T-helper 22 cell (primary cell): ENCODE measurements at places on chromosomes 11 and 22.

- DNase-seq, result no peak
These were observed 94.8 kb downstream of the TEAD1 start for GRCh38 chr11:12768726-12769673.

GRCh38 chr11:8033305-8034105 is 46.4 kb downstream of the EIF3F start:
- DNase-seq, result no peak

- DNase-seq, result no peak
These were observed 29.0 kb downstream of the MACROD1 start for GRCh38 chr11:64136765-64137441.

- peak; percentile 17 for DNase-seq
These were observed 48.5 kb downstream of the GGTLC2 start for GRCh38 chr22:22692707-22693530.

DNA sequence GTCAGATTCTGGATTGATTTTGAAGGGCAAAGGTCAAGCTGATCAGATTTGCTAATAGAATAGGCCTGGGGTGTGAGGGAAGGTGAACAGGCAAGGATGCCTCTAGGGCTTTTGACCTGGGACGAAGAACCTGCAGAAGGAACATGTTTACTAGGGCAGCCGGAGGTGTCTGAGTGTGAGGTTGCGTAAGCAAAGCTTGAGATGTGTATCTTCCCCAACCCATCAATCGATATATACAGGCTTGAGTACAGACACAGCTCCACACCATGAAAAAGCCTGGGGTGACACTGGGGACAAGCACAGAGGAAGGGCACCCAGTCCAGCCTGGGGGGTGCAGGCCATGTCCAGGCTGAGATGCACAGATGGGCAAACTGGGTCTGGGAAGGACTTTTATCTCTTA is 1.1 kb downstream of the LHFPL7 start:
- no peak for DNase-seq

DNA sequence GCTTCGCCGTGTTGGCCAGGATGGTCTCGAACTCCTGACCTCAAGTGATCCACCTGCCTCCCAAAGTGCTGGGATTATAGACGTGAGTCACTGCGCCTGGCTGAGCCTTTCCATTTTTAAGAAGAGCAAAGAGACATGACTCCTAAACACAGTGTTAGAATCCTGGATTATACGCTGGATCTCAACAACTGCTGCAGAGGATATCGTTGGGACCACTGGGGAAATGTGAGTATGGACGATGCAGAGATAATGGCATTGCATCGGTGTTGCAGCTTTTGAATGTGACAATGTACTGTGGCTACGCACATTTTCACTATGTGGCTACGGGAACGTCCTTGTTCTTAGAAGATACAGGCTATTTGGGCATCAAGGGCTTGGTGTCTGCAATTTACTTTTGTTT is 6.2 kb downstream of the MRGPRF start:
- no peak for DNase-seq

- no peak for DNase-seq
These were observed 15.8 kb downstream of the SLC22A25 start for GRCh38 chr11:63227521-63228107.

- DNase-seq, result peak; percentile 67
These were observed 396 bp downstream of the OSBP start for GRCh38 chr11:59615120-59615636.

GRCh38 chr11:19306179-19306944 is 65.6 kb upstream of the E2F8 start:
- no peak for DNase-seq

GRCh38 chr22:44003405-44004103 is 20.5 kb upstream of the PARVB start:
- DNase-seq, result no peak

DNA sequence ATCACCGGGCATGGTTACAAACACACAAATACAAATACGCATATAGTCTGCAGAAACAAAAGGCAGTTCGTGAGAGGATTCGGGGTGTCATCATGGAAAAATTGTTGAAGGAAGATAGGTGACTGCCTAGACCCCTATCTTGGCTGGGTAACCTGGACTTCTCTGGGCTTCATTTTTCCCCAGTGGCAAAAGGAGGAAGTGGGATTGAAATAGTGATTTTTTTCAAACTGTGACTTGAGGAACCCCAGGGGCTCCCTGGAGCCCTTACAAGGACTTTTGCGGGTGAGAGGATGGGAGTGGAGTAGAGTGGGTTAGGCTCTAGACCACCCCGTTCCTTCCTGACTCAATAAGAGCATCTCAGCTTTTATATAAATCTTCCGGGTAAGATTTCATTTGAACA is 1.0 kb upstream of the ELF5 start:
- DNase-seq, result no peak

DNA sequence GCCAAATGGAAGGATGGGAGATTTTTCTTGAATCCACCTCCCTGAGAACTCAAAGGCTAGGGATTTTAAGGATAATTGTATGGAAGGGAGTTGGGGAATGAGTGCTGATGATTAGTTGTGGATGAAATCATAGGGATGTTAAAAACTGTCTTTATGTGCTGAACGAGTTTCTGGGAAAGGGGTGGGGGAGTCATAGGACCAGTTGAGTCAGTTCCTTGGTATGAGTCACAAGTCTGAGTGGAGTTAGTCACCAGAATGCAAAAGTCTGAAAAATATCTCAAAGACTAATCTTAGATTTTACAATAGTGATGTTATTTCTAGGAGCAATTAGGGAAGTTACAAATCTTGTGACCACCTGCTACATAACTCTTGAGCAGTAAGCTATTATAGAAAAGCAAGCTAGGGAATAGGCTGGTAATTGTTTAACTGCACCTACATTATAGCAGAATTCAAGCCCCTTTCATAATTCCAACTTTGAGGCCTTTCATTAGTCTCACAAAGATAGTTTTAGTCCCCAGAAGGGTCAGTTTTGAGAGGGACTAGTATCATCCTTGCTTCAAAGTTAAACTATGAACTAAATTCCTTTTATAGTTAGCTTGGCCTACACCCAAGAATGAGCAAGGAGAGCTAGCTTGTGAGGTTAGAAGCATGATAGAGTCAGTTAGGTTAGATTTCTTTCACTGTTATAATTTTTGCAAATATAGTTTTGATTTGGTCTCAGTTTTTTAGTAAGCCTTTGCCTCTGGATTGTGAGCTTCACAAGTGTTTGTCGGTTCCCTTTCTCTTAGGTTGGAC is 668.0 kb downstream of the ETS1 start:
- DNase-seq, result no peak

GRCh38 chr11:73154178-73154577 is 12.1 kb upstream of the FCHSD2 start:
- no peak for DNase-seq

DNA sequence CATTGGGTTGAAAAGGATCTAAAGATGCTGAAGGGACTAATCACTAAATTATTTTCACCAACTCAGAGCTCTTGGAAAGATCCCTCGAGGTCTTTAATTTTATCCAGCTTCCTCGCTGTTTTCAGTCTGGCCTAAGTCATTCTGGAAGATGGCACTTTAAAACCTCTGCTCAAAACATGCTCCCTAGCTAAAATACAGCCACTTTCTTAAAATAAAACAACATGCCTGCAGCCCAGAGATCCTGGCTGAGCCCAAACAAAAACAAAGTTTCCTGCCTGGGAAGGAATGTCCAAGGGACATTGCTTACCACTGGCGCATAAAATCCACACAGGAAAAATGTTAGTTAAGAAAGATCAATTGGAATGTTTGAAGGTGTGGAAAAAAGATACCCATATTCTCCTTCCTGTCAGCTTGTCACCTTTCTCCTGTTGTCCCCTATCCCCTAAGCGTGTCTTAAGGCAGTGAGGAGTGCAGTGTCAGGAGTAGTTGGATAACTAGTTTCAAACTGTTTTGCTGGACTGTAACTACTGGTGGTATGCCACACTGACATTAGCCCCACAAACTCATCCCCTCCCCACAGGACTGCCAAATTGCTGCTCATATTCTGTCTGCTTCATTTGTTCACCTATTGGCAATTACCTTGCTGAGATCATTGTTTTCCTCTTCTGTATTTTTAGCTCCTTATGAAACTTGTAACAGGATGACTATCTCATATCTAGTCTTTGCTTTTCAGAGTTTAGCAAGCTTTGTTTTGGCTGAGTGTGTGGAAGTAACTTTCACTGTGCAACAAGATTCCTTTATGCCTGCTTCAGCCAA is 108.3 kb upstream of the SESN3 start:
- DNase-seq, result no peak

DNA sequence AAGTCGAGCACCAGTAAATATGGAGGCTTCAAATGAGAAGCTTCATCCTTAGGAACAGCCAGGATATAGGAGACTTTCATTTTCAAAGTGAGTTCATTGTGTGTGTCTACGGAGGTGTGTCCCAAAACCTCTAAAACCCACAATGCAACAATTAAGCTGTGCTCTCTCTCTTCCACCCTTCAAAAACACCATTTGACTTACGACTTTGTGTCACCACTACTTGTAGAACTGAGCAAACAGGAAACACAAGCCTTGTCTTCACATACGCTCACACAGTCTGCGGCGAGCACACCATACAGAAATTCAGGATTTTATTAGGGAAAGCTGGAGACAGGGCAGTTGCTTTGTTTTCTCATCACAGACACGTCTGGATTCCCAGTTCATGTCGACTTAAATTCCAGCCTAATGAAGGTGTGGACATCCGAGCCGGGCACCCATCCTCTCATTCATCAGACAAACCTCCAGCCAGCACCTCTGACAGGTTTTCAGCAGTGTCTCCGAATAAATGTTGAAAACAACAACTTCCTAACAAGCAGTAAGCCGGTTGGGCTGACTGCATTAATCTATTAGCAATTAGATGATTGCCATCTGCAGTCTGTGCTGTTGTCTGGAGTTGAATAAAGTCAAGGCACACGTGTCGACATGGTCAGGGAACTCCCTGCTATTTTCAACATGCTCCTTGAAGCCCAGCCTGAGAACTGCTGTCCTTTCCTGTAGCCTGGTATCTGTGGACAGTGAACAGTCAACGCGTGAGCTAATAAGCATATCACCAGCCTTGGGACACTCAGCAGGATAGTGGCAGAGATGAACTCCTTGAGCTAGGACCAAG is 1411.1 kb downstream of the BRD1 start:
- DNase-seq, result no peak

- no peak for DNase-seq
These were observed 24.5 kb downstream of the ASCC2 start for GRCh38 chr22:29813563-29813962.

DNA sequence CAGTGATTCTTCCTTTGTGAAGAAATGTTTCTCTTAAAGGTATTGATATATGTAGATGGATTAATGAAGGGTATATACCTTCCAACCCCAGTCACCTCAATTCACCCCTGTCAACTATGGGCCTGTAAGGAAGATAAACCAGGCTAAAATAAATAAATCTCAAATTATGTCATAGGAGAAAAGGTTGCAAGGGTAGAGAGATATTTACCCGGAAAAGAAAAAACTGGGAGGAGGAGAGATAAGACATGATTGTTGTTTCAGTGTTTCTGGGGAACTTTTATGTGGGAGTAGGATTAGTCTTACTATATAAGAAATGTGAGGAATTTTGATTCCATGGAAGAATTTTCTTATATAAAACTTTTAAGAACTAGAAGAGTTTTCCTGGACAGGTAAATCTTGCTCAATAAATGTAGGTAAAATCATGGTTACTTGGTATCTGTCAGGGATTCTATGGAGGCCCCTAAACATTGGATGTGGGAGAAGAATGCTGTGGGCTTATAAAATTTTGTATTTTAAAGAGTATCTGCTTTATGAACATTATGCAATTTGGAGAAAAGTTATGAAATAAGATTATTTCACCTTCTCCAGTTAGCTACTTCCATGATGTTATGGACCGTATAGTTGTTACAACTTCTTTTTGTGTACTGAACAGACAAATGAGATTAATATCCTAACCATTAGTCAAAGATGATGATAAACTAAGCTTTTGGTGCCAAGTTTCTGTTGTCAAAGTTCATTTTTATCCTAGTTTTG is 6.4 kb downstream of the YAP1 start:
- DNase-seq, result no peak

DNA sequence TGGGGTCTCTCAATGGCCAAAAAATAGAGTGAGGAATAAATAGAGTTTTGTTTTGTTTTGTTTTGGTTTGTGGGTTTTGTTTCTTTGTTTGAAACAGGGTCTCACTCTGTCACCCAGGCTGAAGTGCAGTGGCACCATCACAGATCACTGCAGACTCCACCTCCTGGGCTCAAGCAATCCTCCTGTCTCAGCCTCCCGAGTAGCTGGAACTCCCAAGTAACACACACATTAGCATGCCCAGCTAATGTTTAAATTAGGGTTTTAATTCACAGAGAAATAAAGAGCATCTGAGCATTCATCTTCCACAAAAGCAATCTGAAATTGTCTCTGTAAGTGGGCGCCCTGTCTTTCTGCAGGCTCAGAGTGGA is 9.2 kb upstream of the IFITM3 start:
- DNase-seq, result no peak

GRCh38 chr11:63614136-63614671 is at the start of gene PLAAT3:
Gene PLAAT3 (minus strand): TSS chr11:63614433. CDS start chr11:63614014, 419 bp downstream.
- DNase-seq, result peak; percentile 10

GRCh38 chr22:48717076-48717810 is 1110.4 kb downstream of the BRD1 start:
- DNase-seq, result no peak

- no peak for DNase-seq
These were observed 5.9 kb downstream of the SLC5A4 start for GRCh38 chr22:32249231-32249630.

- DNase-seq, result no peak
These were observed 32.1 kb downstream of the GRIK4 start for GRCh38 chr11:120543521-120544215.

- DNase-seq, result no peak
These were observed 125.7 kb downstream of the PARVA start for GRCh38 chr11:12503039-12503484.

- no peak for DNase-seq
These were observed 715.9 kb upstream of the API5 start for GRCh38 chr11:42595876-42596275.

DNA sequence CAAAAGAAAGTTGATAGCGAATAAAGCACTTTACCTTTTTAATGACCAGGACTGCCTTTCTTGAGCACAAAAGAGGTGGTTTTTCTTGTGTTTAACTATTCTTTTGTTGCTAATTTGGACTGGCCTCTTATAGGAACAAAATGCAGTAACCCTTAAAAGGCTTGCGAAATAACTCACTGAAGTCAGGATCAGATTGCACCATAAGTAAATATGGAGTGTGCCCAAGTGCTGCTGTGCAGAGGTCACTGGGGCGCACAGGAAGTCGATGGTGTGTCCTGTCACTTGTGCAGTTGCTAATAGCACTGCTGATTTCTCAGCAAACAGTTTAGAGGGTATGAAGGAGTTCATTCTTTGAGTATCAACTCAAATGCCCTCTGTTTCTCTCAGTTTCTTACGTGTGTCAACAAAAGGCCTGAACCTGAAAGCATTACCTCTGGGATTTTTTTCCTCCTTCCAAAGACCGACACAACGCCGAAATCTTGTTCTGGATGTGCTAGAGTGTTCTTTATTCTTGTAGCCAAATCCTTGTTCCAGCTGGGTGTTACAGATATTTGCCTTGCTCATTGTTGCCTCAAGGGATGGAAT is 71.3 kb downstream of the ATXN10 start:
- DNase-seq, result no peak
